ENCODE measurements at places on chromosomes 1 and 21.

DNA sequence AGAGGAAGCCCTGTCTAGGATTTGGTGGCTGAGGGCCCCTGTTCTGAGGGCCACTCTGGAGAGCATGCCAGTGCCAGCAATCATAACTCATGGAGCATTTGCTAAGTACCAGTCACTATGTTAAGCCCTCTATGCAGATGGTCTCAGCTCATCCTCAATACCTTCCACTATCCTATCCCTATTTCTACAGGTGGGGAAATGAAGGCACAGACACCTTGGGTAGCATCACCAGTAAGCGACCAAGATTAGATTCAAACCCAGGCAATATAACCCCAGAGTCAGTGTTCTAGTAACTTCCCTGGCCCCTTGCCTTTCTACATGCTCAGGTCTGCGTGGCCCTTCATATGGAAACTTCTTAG is 7.9 kb upstream of the NBPF1 start:
- DNase-seq, result no peak

- DNase-seq, result no peak
Measured at GRCh38 chr1:55444667-55445066, 229.5 kb upstream of the USP24 start.

GRCh38 chr1:5733596-5733995 is 258.6 kb downstream of the NPHP4 start:
- no peak for DNase-seq

DNA sequence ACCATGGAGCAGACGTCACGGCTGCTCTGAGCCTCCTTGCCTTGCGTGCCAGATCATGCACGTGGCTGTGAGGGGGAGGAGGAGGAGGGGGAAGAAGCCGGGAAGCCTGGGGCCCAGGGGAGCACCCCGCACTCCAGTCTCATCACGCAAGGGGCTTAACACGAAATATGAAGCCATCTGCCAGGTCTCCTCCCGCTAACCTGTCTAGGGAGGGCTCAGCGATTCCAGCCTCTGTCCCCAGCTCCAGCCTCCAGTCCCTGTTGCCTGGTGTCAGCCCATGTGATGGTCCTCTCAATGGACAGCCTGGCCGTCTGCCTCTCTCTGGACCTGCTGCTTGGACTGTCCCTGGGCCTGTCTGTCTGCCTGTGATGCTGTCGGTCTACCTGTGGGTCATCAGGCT is 22.5 kb upstream of the C1QA start:
- no peak for DNase-seq

DNA sequence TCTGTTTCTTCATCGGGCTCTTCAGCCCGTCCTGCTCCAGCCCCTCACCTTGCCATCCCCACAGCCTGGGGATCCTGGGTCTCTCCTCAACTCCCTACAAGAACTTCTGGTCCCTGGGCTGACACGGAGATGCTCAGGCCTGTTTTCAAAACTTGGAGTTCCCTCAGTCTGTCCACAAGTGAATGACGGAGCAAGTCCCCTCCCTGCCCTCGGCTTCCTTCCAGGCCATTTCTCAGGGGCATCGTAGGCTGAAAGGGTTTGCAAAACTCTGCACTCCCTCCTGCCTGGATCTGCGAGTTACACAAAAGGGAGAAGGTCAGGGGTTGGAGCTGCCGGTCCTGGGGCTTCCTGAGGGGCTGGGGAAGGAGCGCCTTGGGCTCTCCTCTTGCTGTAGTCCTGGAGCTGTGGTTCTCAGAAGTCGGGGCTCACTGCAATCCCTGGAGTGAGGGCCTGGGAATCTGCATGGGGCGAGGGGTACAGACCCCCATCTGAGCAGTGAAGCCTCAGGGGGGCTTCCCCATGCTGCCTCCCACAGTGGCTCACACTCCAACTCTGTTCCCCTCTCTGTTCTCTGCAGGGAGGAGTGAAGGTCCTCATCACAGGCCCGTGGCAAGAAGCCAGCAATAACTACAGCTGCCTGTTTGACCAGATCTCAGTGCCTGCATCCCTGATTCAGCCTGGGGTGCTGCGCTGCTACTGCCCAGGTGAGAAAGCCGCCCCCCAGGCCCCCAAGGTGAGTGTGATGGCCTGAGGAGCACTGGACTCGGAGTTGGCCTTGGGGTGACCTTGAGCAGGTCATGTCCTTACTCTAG is 100.6 kb upstream of the VAMP3 start:
- no peak for DNase-seq

GRCh38 chr21:22804151-22804550 is 1805.9 kb downstream of the NCAM2 start:
- no peak for DNase-seq

DNA sequence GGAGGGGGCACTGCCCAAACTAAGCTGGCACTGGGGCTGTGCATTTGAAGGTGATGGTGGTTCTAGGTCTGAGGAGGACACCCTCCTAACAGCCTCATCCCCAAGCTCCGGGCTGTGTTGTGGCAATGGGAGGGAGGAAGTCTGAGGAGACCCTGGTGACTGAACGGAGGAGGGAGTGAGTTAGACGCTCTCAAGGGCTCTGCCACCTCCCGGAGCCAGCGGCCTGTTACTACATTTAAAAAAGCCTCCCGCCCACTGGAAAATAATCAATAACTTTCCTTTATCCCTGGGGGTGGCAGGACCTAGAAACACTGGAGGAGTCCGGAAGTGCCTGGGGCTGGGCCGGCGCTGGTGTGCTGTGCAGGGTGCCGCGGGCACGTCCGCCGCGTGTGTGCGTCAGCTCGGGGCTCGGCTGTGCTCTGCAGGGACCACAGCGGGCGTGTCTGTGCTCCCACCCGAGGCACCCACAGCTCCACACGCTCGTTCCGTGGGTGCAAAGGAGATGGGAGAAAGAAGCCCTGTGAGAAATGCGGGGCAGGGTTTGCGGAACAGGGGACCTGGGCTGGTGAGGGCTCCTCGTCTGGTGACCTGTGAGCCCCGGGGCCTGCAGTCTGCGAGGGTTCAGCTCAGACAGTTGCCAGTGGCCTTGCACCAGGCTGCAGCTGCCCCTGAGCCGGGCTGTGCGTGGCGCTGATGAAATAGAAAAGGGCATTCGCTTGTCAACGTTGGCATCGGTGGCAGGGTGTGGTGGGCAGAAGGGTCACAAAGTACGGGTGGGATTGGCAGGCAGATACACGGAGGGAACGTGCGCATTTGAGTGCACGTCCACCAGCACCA is 5.3 kb downstream of the SAMD11 start:
- DNase-seq, result no peak

DNA sequence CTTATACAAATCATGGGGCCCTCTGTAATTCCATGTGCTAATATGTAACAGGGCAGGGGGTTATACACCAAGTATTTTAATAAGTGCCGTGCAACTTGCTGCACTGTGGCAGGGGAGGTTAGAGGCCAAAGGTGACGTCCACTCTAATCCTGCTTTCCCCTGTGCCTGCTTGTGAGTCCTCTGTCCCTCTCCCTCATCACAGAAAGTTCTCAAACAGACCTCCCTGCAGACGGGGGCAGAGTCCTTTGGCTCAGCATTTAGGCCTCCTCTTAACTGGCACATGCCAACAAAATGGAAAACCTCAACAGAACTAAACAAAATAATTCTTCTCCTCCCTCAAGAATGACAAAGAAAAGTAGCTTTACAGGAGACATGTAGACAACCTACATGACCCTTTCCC is 2.9 kb downstream of the RXRG start:
- no peak for DNase-seq

GRCh38 chr1:5648410-5649165 is 343.6 kb downstream of the NPHP4 start:
- DNase-seq, result no peak

GRCh38 chr1:66553846-66554245 is 19.9 kb downstream of the SGIP1 start:
- no peak for DNase-seq

- no peak for DNase-seq
Measured at GRCh38 chr1:47416319-47417169, 459 bp downstream of the FOXE3 start.

DNA sequence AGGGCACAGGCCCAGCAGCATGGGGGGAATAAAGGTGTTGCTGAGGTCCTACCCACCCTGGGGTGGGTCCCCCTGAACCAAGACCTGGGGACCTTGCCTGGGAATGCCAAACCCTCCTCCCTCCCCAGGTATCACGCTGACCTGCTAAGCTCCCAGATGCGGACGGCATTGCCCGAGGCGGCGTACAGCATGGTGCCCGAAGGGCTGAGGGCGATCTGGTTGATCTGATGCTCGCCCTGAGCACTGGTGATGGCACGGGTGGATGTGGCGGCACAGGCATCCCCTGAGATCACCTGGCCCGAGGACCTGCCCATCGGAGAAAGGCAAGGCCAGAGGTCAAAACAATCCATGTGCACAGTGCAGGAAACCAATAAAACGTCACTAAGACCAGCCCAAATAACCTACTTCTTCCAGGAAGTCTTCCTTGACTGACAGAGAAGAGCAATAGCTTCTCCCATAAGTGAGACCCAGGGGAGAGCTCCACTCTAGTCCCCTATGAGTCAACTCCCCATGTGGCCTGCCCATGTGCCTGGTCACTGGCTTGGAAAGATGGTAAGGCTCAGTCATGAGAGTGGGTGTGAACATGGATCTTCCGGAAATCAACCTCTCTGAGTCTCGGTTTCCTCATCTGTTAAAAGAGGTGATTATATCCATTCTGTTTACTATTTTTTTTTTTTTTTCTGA is 46.3 kb downstream of the KIF21B start:
- no peak for DNase-seq

GRCh38 chr1:173297798-173298391 is 90.8 kb upstream of the TNFSF4 start:
- DNase-seq, result no peak

GRCh38 chr1:93908394-93909145 is 660 bp downstream of the GCLM start:
- DNase-seq, result peak; percentile 26

DNA sequence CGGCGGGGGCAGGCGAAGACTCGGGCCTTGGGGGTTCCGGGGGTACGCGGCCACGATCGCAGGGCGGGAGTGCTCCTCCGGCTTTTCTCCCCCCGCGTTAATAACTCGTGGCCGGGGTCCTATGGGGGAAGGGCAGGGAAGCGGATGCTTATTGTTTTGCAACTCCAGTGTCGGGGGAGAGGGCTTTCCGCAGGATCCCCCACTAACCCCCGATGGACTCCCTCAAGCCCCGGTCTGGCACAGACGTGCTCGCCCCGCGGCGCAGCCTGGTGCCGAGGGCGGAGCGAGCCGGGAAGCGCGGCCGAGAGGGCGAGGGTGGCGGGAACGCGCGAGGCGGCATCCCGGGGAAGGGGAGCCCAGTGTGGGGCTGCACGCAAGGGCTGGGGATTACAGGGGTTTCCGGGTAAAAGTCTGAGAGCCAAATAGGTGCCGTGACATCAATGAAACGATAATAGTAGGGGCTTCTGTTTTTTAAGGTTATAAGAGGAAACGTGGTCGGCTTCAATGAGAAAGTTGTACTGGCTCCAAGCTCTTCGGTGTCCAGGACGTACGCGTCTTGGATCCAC is 772 bp downstream of the UCK2 start:
- DNase-seq, result peak; percentile 7

All from effector CD8-positive, alpha-beta T cell (primary cell).